Epithelial cell of esophagus (primary cell): ENCODE measurements at places on chromosomes 5 and 9.

DNA sequence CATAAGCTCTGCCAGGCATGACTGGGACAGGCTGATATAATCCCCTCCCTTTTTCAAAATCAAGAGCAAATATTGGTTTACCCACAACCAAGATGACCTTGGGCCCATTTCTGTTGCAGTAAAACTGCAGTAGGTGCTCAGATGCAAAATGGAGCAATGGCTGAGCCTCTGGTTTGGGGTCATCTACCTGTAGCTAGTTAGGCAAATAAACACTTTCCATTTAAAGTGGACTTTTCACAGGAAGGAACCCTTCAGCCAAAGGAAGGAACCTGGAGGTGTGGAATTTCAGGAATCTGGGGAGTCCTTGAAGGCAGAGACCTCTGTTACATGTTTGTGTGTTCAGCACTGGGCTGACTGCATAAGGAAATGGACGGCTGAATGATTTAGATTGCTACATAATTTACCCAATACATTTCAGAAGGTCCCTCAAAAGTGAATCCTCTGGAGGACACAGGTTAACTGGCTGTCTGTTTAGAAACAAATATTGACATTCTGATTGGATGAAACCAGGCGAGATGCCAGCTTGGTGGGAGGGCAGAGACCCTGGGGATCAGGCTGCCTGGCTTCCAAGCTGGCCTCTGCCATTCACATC lies 170.1 kb upstream of the ZNF618 start:
- DNase-seq: no peak

DNA sequence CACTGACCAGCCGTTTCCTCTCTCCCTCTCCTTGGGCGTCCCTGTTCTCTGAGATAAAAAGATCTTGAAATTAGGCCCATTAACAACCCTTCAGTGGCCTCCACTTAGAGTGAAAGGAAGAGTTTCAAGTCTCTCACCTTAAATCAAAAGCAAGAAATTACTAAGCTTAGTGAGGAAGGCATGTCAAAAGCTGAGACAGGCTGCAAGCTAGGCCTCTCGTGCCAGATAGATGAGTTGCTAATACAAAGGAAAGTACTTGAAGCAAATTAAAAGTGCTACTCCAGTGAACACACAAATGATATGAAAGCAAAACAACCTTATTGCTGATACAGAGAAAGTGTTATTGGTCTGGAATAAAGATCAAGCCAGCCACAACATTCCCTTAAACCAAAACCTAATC lies 331.3 kb upstream of the SEMA6A start:
- no peak for DNase-seq

- no peak for DNase-seq
These were observed 28.0 kb upstream of the DAP start for GRCh38 chr5:10789021-10789420.

DNA sequence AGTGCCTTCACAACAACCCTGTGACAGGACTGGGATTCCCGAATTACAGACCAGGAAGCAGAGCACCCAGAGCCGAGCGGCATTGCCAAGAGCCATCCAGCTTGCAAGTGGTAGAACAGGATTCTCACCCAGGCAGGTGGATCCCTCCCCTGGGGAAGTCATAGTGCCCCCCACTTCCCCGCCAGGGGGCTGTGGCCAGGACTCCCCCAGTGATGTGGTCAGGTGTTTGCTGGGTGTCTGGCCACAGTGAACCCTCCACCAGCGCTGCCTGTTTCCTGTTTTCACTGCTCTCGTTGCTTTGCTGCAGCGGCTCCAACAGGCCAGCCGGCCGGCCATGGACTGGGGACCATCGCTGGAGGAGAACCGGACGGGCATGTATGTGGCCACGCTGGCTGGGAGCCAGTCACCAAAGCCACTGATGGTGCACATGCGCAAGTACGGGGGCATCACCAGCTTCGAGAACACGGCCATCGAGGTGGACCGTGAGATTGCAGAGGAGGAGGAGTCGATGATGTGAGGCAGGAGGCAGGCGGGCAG lies 19.3 kb downstream of the SLC6A7 start:
- peak; percentile 95 for DNase-seq

GRCh38 chr5:179207470-179207869 lies 137.8 kb downstream of the ADAMTS2 start:
- no peak for DNase-seq

DNA sequence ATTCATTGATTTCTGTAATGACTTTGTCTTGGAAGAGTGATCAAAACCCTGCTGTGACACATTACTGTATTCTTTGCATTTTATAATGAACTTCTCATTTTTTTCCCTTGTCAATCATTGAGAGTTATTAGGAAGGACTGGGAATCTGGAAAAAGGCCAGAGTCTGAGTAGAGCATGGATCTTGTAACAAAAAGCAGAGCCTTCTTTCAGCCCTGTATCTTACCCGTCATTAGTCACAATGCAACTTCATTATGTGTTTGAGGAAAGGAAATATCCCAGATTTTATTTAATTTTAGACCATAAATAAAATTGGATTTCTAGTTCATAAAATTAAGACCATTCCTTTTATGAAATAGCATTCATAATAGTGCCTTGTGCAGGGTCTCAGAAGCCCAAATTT lies 131.4 kb downstream of the ARHGEF28 start:
- DNase-seq: no peak

GRCh38 chr5:95934207-95934804 lies 27.3 kb downstream of the ELL2 start:
- no peak for DNase-seq

DNA sequence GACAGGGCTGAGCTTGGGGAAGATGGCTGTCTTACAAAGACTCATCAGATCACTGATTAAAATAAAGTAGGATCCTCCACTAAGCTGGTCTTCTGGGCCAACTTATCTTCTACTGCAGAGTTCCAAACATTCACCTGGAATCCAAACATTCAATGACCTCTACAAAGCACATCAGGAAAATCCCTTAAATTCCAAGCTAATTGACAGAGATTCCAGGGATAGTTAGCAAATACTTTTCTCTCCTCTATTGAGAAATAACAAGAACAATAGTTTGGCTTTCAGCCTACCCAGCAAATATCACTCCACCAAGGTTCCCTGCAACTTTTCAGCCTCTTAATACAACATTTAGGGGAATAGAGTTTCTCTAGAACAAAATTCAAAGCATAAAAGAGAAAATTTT lies 140.6 kb upstream of the LIFR start:
- DNase-seq: no peak

DNA sequence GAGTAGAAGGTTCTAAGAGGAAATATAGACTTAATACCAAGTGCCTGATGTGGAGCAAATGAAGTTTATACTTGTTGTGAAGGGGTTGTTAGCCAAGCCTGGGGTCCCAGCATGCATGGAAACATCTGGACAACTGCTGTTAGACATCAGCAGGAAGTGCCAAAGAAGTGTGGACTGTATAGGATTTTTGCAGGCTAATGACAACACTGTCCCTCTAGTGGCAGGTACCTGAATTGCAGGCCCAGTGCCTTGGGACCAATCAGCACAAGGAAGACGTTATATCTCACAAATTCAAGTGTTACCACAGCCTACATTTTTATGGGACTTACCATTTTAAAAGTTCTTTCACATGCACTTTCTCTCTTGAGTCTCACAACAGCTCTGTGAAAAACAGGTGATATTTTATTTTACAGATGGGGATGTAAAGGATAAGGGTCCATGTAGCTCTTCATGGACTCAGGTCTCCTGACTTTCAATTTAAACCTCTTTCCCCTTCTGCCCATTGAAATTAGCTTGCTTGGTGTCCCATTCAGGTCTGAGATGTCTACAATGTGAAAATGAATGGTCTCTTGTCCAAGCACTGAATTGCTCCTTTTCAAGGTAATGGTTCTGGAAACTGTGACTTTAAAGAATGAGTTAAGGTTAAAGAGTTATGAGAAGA lies 89.0 kb upstream of the MAP1B start:
- DNase-seq: peak; percentile 65

- no peak for DNase-seq
These were observed 1.9 kb downstream of the DOK3 start for GRCh38 chr5:177507596-177508220.

- no peak for DNase-seq
These were observed 88.6 kb downstream of the GNAQ start for GRCh38 chr9:77943057-77943456.
